ENCODE measurements at places on chromosomes 2 and 18.

- peak; percentile 79 for DNase-seq
Measured at GRCh38 chr2:230796280-230796862, 68.4 kb upstream of the ITM2C start.

DNA sequence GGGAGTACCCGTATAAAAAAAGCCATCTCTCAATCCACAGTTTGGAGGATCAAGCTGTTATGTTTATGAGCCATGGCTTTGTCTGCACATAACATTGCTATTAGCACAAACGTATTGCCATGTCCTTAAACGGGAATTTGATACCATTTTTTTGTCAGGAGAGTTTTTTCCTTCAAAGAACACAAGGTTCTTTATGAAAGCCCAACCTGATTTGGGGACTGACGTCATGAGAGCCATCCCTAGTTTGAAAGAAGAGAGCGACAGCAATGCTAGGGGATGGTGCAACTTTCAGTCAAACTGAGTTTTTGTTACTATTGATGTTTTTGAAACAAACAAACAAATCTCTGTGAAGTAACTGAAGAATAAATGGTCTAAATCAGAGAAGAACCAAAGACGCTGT is 376.6 kb downstream of the EIPR1 start:
- DNase-seq, result no peak

GRCh38 chr18:7669361-7669760 is 102.2 kb downstream of the PTPRM start:
- no peak for DNase-seq

- DNase-seq, result no peak
Measured at GRCh38 chr2:143906850-143907249, 613.1 kb downstream of the ZEB2 start.

DNA sequence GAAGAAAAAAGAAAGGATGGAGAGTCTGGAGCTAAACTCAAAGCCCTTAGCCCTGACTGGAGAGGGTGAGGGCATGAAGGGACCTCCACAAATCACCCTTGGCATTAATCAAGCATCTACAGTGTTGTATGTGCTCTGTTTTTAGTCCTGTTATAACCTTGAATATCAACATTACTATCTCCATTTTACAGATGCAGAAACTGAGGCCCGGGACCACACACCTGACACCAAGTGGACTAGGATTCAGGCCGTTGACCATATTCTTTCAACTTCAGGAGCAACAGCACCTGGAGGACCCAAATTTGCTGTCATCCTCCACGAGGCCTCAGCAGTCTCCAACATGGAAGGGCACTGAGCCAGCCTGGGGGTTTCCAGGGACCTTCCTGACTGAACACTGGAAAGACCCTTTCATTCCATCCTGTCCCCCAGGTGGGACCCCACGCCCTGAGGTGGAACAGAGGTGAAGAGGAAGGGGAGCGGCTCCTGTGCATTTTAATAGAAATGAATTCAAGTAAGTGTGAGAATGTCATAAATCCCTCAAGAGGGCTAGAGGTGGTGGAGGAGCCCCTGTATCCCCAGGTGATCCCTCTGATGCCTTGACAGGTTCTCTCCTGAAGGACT is 41.0 kb downstream of the SERTAD2 start:
- DNase-seq, result no peak

- peak; percentile 49 for DNase-seq
Measured at GRCh38 chr2:228646061-228646460, 464.6 kb upstream of the SPHKAP start.

GRCh38 chr2:20430461-20431300 is 16.2 kb upstream of the RHOB start:
- peak; percentile 29 for DNase-seq

- no peak for DNase-seq
Measured at GRCh38 chr18:74508821-74509225, 12.7 kb downstream of the CNDP2 start.

GRCh38 chr2:64439194-64439593 is 14.8 kb upstream of the LGALSL start:
- no peak for DNase-seq

GRCh38 chr2:7262727-7263126 is 345.5 kb downstream of the RNF144A start:
- no peak for DNase-seq

DNA sequence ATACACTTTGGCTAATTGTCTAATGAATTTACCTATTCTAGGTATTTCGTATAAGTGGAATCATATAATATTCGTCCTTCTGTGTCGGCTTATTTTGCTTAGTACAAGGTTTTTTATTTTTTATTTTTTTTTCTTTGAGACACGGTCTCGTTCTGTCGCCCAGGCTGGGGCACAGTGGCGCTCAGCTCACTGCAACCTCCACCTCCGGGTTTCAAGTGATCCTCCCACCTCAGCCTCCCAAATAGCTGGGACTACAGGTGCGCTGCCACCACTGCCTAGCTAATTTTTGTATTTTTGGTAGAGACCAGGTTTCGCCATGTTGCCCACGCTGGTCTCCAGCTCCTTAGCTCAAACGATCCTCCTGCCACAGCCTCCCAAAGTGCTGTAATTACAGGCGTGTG is 38.2 kb downstream of the PCBP1 start:
- no peak for DNase-seq

DNA sequence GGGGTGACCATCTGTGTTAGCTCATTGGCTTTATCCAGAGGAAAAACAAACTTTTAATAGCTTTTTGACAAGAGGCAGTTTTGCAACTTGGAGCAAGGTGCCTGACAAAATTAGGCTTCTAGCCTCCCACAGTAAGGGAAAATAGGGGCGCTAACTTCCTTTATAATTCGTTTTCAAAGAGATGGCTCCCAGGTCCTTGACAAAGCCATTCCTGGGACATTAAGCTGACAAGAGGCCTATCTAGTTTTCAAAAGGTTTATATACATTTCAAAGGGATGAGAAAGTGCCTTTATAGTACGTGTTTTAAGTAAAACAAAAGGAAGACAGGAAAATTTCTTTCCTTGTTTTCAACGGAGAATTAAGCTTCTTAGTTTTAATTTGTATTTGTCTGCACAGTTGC is 159.4 kb upstream of the GCFC2 start:
- DNase-seq, result no peak

GRCh38 chr2:198916548-198917080 is 541.1 kb downstream of the SATB2 start:
- no peak for DNase-seq

DNA sequence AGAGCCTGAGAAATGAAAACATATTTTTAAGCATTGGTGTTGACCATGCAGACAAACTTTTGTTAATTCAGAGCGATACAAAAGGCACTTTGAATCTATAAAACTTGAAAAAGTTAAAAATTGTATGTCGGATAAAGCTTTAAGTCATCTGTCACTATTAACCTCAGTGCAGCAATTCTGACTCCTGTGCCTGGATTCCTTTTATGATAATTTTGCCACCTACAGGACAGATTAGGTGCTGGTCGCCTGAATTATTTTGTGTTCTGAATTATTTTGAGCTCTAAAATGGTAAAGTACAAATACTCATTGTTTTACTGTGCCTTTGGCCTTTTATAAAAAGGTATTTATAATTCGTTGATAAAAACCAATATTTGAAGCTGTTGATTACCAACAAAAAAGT is 19.4 kb upstream of the RNF138 start:
- no peak for DNase-seq

DNA sequence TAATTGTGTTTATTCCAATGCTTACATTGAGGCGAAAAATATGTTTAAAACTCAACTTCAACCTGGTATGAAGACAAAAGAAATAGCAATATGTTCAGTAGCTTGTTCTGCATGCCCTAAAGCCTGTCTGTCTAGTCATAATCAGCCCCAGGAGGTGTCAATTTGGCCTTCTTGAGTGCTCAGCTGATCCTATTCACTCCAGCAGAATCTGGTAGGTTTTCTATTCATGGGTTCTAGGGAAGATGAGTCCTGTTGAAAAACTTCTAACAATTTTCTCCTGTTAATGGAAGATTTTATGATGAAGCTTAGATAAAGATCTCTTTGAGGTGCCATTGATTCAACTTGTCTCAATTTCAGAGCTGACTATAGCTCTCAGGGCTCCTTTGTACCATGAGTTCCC is 402.0 kb upstream of the UBE2E3 start:
- no peak for DNase-seq

DNA sequence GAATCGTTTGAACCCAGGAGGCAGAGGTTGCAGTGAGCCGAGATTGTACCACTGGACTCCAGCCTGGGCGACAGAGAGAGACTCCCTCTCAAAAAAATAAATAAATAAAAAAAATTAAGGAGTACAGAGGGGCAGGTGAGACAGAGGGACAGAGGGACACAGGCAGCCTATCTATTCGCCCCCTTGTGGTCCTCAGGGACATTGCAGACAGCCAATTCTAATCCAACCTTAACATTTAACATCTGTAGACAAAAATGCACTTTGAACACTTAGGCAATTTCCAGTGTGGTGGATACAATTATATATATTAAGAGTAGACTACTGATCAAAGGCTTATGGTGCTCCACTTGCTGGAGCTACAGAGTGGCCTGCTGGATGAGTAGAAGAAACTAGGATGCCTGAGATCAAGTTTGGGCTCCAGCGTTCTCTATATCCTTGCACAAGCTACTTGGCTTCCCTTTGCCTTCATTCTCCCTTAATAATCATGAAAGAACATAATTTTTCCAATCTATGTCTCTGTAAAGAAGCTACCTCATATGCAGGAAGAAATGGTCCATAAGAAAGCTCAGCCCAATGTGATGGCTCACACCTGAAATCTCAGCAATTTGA is 8.2 kb upstream of the SMARCAL1 start:
- DNase-seq, result peak; percentile 37

- no peak for DNase-seq
Measured at GRCh38 chr18:62460851-62461300, 61.9 kb upstream of the ZCCHC2 start.

DNA sequence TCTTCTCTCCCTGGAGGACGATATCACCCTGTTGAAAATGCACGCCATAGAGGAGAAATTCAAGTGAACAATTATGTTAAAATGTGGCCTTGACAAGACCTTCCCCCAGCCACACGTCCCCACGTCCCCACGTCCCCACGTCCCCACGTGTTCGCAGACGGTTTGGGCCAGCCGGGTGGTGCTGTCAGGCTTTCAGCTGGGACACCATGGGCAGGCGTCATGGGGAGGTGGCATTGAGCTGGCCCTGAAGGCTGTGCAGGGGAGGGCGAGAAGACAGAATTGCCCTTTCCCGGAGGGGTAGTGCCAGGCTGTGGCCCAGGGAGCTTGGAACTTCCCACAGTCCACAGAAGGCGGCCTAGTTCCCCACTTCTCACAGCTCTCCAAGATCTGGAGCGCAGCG is 240.7 kb upstream of the RAB6C start:
- no peak for DNase-seq

DNA sequence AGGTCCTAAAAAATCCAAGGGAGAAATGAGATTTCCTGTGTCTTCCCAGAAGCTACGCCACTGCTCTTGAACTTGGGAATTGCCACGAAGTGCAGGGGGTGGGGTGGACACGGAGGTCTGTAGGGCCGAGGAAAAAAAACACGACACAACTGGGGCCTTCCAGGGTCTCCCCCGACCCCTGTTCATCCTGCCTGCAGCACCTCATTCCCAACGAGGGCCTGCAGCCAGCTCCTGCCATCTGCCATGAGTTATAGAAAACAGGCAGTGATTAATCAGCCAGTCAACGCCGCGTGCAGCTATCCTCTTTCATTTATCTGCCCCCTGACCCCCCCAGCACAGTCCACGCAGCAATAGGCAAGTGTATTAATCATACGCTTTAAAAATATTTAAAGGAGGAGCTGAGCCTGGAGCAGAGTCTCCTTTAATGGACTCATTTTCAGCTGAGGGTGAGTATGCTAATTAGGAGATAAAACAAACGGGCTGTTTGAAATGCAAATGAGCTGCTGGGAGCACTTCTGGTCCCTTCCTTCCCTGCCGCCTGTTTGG is 209.9 kb downstream of the TFCP2L1 start:
- peak; percentile 99 for DNase-seq

DNA sequence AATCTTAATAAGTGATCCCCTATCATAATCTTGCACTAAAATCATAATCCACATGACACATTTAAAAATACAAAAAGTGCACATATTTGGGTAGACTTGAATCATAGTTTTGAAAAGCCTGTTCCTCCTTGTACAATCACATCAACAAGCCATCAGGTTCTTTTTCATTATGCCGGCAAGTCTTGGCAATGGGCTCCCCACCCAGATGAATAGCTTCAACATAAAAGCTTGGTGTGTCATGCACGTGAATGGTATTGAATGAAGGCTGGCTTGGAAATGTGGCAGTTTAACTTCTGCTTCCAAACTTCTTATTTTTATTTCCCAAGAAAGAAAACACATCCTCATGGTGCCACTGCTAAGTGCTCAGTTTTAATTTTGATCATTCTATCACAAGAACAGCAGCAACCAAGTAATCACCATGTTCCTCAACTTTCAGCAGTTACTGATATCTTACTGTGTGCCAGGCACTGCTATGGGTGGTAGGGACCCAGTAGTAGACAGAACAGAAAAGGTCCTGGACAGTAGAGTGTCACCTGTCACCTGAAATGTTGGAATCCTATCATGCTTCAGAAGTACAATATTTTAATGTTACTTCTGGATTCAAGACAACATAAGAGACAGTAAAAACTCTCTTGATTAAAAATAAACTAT is 89.9 kb downstream of the AP1S3 start:
- no peak for DNase-seq

DNA sequence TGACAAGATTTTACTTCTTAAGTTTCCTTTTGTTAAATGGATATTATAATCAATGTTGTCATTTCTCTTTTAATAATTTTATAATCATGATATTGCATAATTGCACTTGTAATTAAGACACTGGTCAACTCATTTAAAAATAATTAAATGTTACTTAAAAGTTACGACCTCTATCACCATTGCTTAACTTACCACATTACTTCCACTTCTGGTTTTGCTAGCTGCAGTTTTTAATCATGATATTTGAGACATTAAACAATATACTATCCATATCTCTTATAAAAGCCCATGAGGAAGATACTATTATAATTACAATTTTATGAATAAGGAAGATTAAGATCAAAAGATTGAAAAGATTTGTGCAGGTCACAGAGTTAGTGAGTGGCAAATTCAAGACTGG is 502.0 kb downstream of the RNF144A start:
- DNase-seq, result no peak

All from fibroblast of skin of right biceps (primary cell).